ENCODE measurements at places on chromosomes 12 and 14. TPM values are rescaled to one million over a fixed set of nuclear protein-coding genes. Genes with fewer than 3 reads are reported as not detected.

DENND5B gene
- total RNA-seq = not detected

ALKBH1 gene
- 19.4 TPM for total RNA-seq

GRCh38 chr12:78483767-78484315 is 380.7 kb upstream of the SYT1 start:
- no peak for DNase-seq

SAMD15 gene
- total RNA-seq = 1.0 TPM

GRCh38 chr12:27511031-27511722 is 12.8 kb upstream of the PPFIBP1 start:
- DNase-seq = no peak
